ENCODE measurements at places on chromosomes 2 and 18.

- DNase-seq = no peak
Measured at GRCh38 chr18:42872838-42873237, 242.6 kb downstream of the RIT2 start.

GRCh38 chr2:120132691-120133090, 90.5 kb downstream of the TMEM185B start:
- DNase-seq = no peak

GRCh38 chr18:80074697-80075096, 34.4 kb upstream of the ADNP2 start:
- no peak for DNase-seq

DNA sequence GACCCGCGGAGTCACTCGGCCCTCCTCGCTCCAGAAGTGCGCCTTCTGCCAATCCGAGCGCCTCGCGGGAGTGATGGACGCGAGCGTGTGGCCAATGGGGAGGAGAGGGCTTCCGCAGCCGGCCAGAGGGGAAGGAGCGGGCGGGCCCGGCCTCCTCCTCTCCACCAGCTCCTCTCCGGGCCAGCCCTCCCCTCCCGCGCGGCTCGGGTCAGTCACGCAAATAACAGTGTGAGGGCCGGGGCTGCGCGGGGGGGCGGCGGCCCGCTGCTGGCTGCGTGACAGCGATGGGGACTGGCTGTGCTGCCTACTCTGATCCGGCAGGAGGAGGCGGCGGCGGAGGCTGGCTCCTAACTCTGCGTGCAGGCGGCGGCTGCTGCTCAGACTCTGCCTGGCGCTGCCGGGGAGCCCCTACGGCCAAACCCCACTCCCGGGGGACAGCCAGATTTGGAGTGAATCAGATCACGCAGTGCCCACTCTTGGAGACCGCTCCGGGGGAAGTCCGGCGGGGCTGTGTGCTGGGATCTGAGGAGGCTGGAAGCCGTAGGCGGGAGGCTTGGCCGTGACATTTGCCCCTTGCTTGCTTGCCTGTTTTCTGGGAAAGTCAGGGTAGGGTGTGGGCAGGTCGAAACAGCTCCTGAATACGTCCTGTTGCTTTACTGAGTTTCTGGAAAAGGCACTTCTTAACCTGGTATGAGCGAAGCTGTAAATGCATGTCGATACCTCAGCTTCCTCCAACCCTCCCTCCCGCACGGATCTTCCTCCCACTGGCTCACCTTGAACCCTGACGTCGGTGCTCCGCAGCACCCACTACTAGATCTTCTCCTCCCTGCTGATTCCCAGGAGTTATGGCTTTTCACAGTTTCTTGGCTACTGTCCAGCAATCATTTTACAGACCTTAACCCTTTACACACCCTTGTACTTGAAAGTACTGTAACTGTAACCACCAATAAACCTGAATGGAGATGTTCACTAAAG, 97.9 kb upstream of the SERTAD2 start:
- DNase-seq = peak; percentile 94

GRCh38 chr2:96408616-96409015, 73.0 kb downstream of the NCAPH start:
- DNase-seq = no peak

Data from bronchial epithelial cell (primary cell).